Stimulated activated CD4-positive, alpha-beta T cell treated with anti-CD3 and anti-CD28 coated beads, Interleukin-12 subunit alpha, Interleukin-12 subunit beta, amount 100 ng/mL, for 48 hours (primary cell): ENCODE measurements at places on chromosomes 1 and 21.

DNA sequence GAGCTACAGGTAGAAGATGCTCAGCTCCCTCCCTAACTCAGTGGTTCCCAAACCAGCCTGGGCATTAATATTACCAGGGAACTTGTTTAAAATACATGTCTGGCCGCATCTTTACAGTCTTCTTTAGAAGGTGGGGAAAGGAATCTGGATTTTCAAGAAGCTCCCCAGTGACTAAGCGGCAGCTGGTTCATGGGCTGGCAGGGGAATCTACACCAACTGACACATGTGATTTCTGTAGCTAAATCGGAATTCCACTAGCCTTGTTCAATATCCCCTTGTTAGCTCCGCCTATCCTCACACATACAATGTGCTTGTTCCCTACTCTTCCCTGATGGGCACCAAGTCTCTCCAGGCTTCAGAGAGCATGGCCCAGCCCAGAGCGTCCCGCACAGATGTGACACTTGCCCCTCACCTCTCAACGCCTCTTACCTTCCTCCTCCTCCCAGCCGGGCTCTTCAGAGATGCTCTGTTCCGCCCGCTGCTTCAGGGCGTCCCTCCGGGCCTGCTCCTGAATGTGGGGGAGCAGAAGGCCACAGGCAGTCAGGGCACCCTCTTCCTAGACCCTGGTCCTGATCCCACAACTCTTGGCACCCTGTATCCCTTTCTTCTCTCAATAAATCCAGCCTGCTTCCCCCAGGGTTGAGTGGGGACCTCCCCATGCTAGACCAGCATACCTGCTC, 15.3 kb downstream of the TSSK3 start:
- no peak for DNase-seq

DNA sequence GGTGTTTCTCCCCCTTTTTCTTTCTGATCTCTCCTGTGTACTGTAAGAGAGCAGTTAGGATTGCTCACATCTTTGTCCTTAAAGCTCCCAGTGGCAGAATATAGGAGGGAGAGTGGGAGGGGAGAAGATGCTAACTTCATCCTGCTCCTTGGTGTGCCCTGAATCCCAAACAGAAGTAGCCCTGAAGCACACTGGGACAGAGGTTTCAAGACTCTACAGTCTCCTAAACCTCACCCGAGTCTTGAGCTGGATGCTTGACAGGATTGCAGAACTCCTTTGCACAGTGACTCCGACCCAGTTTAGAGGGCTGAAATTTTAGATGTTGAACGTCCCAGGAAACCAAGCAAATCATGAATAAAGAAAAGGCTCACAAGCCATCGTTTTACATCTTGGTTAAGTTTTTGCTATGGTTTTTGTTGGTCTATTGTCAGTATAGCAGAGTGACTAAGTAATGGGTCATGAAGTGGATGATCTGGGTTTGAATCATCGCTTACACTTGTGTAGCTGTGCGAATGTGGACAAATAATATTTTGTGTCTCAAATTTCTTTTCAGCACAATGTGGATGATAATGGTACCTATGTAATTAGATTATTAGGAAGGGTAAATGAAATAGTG, 37.5 kb downstream of the XCL2 start:
- no peak for DNase-seq

DNA sequence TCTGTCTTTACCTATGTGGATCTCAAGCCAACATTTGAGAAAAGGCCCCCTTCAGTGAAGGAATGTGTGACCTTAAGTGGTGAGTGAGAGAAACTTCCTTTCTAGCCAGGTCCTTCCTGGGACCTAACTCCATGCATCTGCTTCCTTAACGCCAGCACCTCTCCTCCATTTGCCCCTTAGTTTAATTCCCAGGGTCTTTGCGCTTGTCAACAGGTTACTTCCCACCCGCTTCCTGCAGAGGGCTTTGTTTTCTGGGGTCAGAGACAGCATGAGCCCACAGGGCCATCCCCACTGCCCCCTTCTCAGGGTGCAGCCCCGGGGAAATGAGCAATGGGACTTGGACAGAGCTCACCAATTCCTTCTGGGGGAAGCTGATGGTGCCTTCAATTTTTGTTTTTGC, 54.8 kb downstream of the EVA1C start:
- no peak for DNase-seq

DNA sequence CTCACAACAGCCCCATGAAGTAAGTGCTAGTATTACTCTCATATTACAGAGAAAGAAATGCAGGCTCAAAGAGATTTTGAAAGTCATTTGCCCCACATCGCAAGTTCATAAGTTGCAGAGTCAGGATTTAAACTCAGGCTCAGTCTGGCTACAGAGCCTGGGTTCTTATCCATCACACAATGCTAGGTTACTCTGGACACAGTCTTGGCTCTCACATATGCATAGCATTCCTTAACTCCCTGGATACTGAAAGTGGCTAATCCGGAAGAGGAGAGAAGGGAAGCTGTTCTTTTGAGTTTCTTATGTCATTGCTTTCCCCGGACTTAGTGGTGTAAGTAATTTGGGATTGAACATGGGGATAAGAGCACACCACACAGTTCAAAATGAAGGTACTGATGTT, 357.4 kb upstream of the PLXNA2 start:
- no peak for DNase-seq

DNA sequence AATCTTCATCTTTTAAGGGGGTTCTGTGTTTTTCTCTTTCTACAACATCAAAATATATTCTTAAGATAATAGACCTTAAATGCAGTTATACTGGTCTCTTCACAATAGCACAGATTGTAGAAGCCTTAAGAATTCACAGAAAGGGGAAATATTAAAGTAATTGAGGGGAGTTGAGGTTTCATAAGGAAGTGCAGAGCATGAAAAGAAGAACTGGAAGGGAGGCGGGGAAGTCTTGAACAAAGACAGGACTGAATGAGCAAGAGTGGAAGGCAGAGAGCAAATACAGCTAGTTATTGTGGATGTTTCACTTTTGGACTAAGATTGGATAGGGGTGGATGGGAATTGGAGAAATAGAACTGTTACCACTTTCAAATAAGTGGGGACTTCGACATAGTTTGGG, 67.7 kb downstream of the PTGER3 start:
- no peak for DNase-seq

GRCh38 chr1:17559615-17560419, 20.3 kb downstream of the ARHGEF10L start:
- no peak for DNase-seq

DNA sequence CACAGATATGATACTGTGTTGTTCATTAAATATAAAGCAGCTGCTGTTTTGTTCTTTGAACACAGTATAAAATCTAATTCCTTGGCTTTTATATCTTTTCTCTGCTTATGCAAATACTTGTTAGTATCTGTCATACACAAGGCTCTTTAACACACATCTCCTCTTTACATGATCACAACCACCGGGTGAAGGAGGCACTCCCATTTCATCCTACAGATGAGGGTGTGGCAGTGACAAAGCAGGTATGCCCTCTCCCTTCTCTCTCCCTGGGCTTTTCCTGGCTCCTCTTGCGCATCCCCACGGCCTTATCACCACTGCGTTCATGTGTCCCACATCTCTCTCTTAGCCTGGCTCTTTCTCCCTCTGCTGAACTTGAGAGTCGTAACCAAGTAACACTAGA, 38.2 kb downstream of the JUN start:
- DNase-seq: no peak

GRCh38 chr1:67479146-67479891, 49.1 kb upstream of the SERBP1 start:
- DNase-seq: no peak

DNA sequence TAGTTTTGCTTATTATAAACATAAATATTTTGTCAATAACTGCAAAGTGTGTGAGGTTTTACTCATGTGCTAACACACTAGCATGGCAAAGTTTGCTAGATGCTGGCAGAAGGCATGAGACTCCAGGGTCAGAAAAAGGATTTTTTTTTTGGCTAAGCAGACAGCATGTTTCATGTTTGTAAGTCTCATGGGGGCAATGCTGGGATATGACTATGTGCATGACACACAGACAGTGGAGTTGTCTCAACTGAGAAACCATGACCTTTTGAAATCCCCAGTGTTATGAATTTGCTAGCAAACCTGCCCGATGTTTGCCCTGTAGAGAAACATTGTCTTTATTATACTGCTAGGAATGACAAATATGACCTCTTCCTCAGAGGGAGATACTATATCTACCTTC, 448.2 kb downstream of the BRINP3 start:
- no peak for DNase-seq

- DNase-seq: no peak
These were observed 22.6 kb downstream of the FAAP20 start for GRCh38 chr1:2172012-2172411.

GRCh38 chr1:151868486-151868885, 15.0 kb upstream of the THEM5 start:
- no peak for DNase-seq

GRCh38 chr1:19374926-19375325, 62.8 kb downstream of the SLC66A1 start:
- no peak for DNase-seq

DNA sequence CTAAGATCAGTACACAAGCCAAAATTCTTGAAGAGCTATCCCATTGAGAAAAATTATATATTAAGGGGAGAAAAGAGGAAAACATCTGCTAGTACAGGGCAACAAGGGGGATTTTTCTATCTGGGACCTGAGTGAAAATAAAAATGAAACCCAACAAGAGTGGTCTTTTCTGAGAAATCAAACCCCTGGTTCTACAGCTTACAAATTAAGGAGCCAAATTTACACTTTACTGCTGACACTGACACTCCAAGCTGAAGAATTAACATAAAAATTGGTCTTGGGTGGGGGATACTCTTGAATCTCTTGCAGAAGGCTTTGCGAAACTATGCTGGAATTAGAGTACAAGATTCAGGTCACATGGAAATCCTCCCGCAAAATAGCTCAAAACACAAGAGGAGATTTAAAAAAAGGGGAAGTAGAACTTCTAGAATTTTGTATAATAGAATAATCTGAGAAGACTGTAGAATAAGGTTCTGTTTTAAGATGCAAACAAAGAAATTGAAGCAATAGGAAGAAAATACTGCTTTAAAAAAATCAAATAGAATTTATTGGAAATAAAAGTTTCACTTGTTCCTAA, 32.1 kb upstream of the HSPA13 start:
- no peak for DNase-seq

DNA sequence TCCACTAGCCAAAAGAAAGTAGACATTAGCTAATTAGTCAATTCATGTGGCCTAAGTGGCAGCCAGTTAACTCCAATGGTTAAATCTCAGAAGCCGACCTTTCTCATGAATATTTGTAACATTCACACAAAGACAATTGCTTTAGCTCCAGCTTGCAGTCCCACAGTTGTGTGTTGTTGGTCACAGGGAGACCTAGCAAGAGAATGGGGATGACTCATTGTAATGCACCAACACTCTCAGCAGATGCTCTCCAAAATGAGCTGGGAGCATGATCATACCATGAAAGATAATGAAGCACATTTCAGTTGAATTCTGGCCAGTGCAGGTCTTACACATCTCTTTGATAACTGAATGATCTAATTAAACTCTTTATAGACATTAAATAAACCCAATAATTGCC, 160.4 kb downstream of the HLX start:
- no peak for DNase-seq

DNA sequence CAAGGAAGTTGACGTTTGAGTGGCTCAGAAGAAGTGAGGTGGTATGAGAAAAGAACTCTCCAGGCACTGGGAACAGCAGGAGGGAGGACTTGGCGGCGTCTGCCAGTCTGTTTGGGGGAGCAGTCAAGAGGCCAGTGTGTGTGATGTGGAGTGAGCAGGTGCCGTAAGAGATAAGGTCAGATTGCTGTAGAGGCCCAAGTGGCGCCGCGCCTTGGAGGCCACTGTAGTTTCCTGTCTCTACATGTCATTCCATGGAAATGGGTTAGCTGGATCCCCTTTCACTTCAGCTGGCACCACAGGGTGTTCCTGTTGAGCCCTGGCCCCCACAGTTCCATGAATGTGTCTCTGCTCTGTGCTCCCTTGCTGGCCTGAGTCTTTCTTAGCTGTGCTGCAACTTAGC, 35.5 kb upstream of the PTPRF start:
- no peak for DNase-seq

DNA sequence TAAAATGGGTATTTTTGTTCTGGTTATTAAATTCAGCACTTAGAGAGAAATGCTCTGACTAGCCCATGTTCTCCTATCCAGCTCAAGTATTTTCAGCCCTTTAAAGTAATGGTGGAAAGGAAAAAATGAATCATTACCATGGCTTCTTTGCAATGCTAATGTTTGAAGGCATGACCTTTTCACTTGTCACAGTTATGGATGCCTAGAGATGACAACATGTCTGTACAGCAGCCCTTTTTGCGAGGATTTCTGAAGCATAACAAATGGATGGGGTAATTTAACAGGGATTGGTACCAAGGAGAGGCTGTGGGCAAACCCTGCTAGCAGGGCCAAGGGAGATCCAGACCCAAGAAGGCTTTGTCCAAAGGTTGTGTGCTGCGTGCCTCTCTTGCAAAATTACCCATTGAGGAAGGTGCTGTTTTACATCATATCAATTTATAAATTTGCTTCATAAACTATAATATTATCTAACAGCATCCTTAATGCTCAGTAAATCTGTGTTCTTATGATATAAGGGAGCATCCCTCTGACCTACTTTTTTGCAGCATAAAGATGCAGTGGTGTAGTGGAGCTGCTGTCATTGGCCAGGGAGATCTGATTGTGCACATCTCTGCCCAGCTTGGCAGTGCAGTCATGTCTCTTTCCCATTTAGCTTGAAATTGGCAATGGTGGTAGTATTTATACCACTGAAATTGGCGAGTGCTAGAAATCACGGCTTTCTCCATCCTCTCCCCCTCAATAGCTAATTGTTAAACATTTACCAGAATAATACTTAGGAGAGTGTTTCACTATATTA, 327.1 kb downstream of the PCP4 start:
- no peak for DNase-seq

DNA sequence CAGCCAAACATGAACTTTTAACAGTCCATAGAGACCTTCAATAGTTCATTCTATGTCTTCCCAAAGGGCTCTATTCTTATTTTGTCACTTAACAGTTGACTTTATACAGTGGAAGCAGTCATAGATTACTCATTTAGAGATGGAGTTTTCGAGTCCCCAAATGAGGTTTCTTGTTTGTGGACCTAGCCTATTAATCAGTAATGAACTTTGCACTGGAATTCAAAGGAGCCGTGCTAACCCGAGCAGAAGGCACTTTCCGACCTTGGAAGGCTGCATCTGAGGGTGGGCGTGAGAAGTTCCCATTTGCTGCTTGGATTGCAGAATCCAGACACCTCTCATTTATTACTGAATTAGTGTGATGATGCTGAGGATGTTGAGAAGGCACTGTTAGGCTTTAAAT, 46.4 kb downstream of the TTC39A start:
- DNase-seq: no peak

GRCh38 chr1:2229911-2230731, 2.0 kb downstream of the SKI start:
- no peak for DNase-seq
